ENCODE measurements at places on chromosomes 7 and 10. TPM values are rescaled to one million over a fixed set of nuclear protein-coding genes. Genes with fewer than 3 reads are reported as not detected.

Gene SMKR1
- 1.9 TPM for total RNA-seq

Gene COL13A1
- 5.0 TPM for total RNA-seq

Gene WDFY4
- total RNA-seq, result 0.94 TPM

Gene TDRD1
- total RNA-seq, result under 0.01 TPM

Gene ASB4
- 0.31 TPM for total RNA-seq

Gene CNNM1
- 5.6 TPM for total RNA-seq

Gene CDNF
- total RNA-seq, result not detected

Gene ANAPC16
- total RNA-seq, result 20.3 TPM

Gene GNGT1
- not detected for total RNA-seq

Gene ABCC2
- 0.63 TPM for total RNA-seq

Gene ZNF12
- 31.6 TPM for total RNA-seq

Gene SEMA4G
- 15.0 TPM for total RNA-seq

Gene EPO
- total RNA-seq, result not detected

Gene PITX3
- not detected for total RNA-seq

Gene COL1A2
- total RNA-seq, result 37.6 TPM

Gene PRSS2
- not detected for total RNA-seq

Gene TUBAL3
- total RNA-seq, result not detected

Gene OR2A1
- not detected for total RNA-seq

Gene NCF1
- not detected for total RNA-seq

Gene LRGUK
- total RNA-seq, result 11.3 TPM

Gene PLEKHS1
- total RNA-seq, result not detected

Gene ASB15
- not detected for total RNA-seq

Gene TIMM23B
- 31.6 TPM for total RNA-seq

Gene EPDR1
- 13.8 TPM for total RNA-seq

Gene PARD3
- 27.5 TPM for total RNA-seq

Gene EBLN1
- total RNA-seq, result not detected

Gene CACNA2D1
- total RNA-seq, result 275 TPM

Gene PPP1R9A
- total RNA-seq, result 109 TPM

Gene AKR1C4
- not detected for total RNA-seq

Gene GNAT3
- total RNA-seq, result not detected

Gene HOXA10
- not detected for total RNA-seq

Gene ANKRD1
- total RNA-seq, result not detected

Gene NPSR1
- not detected for total RNA-seq

Gene SLC13A1
- total RNA-seq, result not detected

Gene FLNC
- total RNA-seq, result 4.1 TPM

Gene UPF2
- 27.9 TPM for total RNA-seq

Gene PLXDC2
- total RNA-seq, result 15.3 TPM

Gene PRSS37
- total RNA-seq, result not detected

Gene HOXA6
- total RNA-seq, result not detected

Gene INA
- 199 TPM for total RNA-seq

Gene AKR1D1
- total RNA-seq, result not detected

Gene IL6
- not detected for total RNA-seq

Gene ANK3
- total RNA-seq, result 552 TPM

Gene GDF10
- total RNA-seq, result 6.3 TPM

Gene FOXI2
- total RNA-seq, result not detected

Gene ADGRA1
- 5.3 TPM for total RNA-seq

Gene SYT15B
- under 0.01 TPM for total RNA-seq

Gene ATP6V0E2
- 132 TPM for total RNA-seq

Gene TMEM178B
- 79.5 TPM for total RNA-seq

Gene AASS
- 32.9 TPM for total RNA-seq

Gene OR2A25
- not detected for total RNA-seq

Gene CYP3A7
- total RNA-seq, result 0.31 TPM

Gene GIMAP8
- 1.3 TPM for total RNA-seq

Gene GLI3
- total RNA-seq, result 16.3 TPM

Gene SLC25A40
- 24.7 TPM for total RNA-seq

Gene CLDN15
- 5.9 TPM for total RNA-seq

Gene KEL
- 3.8 TPM for total RNA-seq

Gene ZNF138
- 102 TPM for total RNA-seq

Gene HSPB1
- total RNA-seq, result 3.8 TPM
